GM18507 (cell line): ENCODE measurements at places on chromosomes 4 and X.

DNA sequence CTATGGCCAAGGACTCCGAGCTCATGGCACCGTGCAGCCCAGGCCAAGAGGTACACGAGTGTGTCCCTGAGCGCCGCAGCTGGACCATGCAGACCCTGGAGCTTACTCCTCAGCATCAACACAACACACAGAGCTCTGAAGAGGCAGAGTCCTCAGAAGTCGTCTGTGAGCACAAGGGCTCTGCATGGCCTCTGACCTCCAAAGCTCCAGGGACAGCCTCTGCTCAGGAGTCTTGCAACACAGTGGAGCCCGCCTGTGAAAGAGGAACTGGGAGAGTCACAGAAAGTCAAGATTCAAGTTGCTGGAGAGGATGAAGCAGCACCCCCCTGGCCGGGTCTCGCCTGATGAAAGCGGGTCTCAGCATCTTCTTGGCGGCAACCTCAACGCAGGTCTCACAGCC lies 2.9 kb downstream of the LRPAP1 start:
- DNase-seq, result no peak

- DNase-seq, result no peak
Measured at GRCh38 chr4:113407409-113407808, 354.1 kb downstream of the CAMK2D start.

DNA sequence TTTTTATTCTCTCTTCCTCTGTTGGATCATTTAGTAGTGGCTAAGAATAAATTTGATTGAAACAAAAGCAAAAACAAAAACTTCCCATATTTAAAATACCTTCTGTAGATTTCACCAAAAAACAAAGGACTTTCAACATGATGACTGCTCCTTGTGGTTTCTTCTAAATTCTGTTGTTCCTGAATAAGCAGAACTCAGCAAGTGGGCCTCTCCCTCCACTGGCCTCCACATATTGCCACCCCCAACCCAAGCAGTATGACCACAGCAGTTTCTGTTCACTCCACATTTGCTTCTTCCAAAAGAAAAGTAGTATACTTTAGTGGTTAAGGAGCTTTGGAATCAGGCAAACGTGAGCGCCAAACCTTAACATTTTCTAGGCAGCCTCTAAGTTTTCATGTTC lies 114.7 kb downstream of the COX18 start:
- no peak for DNase-seq

DNA sequence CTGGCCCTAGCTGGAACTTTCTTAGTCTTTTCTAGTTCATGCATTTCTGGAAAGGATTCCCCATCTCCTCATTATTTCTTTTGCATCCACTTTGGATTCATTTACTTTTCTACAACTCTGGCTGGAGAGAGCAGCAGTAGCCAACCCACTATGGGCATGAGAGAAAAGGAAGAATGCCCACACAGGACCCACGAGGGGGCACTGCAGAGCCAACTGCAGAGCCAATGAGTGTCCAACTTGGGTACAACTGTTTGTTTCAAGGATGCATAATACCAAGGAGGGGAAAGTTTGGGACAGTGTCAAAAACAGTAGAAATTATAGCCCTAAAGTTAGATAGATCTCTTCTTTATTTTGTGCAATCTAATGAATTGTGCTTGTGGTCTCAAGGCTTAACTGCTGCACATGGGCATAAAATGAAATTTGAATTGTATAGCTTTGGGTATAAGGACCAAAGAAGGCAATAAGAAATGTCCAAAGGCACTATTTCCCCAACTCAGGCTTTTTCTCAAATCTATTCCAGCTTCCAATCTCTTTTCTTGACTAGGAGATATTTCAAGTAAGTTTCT lies 230.6 kb downstream of the NSUN7 start:
- no peak for DNase-seq

DNA sequence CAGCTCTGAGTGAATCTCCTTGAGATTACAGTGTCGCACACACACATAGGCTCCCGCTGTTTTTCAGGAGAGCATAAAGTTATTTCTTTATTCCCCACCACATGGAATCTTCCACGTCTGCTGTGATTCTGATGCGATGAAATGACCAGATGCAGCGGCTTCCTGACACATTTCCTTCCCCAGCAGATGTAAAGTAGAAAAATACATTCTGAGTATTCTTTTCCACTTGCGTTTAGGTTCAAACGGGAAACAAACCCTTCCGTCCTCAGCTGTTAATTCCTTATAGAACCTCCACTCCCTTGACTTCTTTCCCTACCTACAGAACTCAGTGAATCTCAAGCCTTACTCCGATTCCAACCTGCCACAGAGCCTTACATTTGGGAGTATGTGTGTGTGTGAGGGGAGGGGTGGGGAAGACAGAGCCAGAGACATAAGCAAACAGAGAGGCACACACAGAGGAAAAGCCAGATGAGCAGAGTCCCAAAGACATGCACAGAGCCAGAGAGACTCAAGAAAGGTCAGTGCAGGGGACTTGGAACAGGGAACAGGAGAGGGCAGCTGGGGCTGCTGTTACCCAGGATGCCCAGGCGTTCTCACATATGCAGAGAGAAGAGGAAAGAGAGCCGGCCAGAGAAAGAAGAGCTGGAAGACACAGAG lies 47.3 kb downstream of the SETD7 start:
- DNase-seq, result no peak
